ENCODE measurements at places on chromosomes 4 and X.

DNA sequence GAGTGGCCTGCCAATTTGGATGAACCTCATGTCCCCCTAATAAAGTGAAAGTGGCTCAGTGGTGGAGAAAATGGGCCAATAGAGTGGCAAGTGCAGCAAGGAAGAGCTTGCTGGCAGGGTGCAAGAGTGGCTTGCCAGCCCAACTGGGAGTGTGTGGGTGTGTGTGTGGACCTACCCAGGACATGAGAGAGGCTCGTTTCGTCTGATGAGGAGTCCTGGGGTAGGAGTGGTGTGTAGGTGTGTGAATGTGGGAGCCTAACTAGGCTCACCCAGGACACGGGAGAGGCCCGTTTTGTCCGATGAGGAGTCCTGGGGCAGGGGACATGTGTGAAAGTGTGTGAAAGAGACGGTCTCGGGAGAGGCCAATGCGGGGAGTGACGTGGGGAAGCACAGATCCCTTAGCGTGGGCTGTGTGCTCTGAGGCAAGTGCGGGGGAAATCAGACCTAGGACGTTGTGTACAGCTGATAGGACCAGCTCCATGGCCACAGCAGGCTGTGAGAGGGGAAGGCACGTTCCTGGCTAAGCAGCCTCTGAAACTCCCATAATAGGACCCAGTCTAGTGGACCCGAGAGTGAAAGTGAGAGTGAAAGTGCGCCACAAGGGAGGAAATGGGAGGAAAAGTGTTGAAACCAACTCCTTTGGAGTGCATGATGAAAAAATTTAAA is 5.3 kb downstream of the GAGE10 start:
- peak; percentile 73 for DNase-seq

DNA sequence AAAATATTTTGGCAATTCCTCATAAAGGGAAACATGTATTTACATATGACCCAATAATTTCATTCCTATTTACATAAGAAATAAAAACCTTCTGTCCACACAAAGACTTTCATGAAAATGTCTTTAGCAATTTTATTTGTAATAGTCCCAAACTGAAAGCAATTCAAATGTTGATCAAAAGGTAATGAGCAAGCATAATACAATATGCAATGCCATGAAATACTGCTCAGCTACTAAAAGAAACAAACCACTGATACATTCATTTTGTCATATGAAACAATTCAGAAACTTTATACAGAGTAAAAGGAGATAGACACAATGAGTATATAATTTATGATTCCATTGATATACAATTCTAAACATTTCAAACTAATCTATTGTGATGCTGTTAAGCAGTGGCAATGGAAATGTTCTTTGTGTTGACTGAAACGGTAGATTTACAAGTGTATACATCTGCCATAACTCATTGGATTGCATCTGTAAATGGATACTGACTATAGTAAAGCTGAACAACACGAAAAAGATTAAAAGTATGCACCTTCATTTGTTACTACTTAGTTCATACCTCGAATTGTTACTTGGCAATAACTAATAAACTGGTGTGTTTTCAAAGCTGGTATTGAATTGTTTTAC is 335.6 kb downstream of the GASK1B start:
- DNase-seq, result no peak

DNA sequence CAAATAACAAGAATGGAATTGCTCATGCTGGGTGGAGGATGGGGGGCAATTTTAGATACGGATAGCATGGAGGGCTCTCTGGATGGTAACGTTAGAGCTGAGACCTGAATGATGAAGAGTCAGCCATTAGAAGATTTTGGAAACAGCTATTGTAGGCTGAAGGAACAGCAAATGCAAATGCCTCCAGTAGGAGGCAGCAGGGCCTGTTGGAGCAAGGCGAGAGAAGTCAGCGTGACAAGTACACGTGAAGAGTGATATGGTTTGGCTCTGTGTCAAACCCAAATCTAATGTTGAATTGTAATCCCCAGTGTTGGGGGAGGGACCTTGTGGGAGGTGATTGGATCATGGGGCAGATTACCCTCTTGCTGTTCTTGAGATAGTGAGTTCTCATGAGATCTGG is 59.3 kb upstream of the SOD3 start:
- DNase-seq, result no peak

- no peak for DNase-seq
These were observed 41.1 kb upstream of the NKAP start for GRCh38 chrX:119984652-119985051.

DNA sequence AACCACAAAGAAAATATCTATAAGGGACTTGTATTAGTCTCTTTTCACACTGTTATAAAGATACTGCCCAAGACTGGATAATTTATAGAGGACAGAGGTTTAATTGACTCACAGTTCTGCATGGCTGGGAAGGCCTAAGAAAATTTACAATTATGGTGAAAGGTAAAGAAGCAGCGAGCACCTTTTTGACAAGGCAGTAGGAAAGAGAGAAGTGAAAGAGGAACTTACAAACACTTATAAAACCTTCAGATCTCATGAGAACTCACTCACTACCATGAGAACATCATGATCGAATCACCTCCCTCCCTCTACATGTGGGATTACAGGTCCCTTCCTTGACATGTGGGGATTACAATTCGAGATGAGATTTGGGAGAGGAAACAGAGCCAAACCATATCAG is 856.0 kb downstream of the TRAM1L1 start:
- no peak for DNase-seq

DNA sequence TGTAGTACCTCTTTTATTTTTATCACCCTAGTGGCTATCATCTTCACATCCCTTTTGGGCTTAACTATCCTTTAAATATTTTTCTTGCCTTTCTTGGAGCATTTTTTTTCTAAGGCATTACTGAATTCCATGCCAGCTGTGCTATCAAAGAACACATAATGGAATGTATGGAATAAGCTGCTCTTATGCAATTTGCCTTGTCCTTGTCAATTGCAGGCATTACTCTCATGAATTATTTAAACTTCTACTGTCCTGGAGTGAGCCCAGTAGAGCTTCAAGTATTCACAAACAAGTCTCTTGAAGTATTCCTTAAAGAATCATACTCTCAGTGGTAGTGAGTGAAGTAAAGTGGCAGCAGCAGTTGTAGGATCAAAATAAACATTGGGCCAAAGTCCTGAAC is 144.6 kb upstream of the IGFBP7 start:
- DNase-seq, result no peak

DNA sequence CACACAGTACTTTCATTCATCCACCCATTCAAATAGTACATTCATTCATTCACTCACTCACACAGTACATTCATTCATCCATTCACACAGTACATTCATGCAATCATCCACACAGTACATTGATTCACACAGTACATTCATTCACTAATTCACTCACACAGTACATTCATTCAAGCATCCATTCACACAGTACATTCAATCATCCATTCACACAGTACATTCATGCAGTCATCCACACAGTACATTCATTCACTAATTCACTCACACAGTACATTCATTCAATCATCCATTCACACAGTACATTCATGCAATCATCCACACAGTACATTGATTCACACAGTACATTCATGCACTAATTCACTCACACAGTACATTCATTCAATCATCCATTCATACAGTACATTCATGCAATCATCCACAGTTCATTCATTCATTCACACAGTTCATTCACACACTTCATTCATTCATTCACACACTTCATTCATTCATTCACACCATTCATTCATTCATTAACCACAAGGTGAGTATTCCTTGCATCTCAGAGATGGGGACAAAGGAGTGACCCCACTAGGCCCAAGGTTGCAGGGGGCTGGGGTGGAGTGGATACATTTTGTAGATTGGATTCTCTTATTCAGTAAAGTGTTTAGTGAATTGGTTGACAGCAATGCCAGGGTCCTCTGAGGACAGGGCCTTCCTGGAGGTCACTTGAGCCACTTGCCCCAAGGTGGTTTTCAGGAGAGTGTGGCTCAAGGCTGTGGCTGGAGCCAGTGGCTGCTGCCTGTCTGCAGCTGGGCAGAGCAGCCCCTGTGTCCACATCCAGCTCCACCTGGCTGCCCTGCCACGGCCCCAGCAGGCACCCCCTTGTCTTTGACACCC is 4.3 kb upstream of the SPON2 start:
- no peak for DNase-seq

- DNase-seq, result peak; percentile 83
These were observed 52.8 kb upstream of the POU4F2 start for GRCh38 chr4:146585761-146586333.

DNA sequence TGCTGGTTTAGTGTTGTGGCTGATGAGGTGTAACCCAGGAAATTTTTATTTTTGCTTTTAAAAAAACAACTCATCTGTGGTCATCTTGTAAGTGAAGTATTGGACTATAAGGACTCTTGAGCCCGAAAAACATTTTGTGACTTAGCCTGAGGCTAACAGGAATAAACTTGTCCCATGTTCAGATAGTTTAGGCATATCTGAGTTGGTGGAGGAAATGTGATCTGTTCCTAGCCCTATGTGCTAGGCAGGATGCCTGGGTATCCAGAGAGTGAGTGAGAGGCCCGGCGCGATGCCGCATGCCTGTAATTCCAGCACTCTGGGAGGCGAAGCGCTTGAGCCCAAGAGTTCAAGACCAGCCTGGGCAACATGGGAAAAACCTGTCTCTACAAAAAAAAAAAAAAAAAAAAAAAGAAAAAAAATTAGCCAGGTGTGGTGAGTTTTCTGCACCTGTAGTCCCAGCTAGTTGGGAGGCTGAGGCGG is 3.7 kb downstream of the SMS start:
- DNase-seq, result no peak

- DNase-seq, result no peak
These were observed 63.1 kb downstream of the SERPINA7 start for GRCh38 chrX:105975382-105975781.

- no peak for DNase-seq
These were observed 618.8 kb downstream of the GLUD2 start for GRCh38 chrX:121666171-121666570.

GRCh38 chrX:118360429-118361125 is 14.7 kb downstream of the WDR44 start:
- no peak for DNase-seq

GRCh38 chr4:126440297-126440696 is 1125.5 kb downstream of the FAT4 start:
- no peak for DNase-seq

GRCh38 chrX:20254712-20255299 is 11.9 kb downstream of the RPS6KA3 start:
- DNase-seq, result no peak

- no peak for DNase-seq
These were observed 21.9 kb downstream of the IL15 start for GRCh38 chr4:141658309-141658708.

- no peak for DNase-seq
These were observed 79.3 kb upstream of the BCOR start for GRCh38 chrX:40177117-40177430.

DNA sequence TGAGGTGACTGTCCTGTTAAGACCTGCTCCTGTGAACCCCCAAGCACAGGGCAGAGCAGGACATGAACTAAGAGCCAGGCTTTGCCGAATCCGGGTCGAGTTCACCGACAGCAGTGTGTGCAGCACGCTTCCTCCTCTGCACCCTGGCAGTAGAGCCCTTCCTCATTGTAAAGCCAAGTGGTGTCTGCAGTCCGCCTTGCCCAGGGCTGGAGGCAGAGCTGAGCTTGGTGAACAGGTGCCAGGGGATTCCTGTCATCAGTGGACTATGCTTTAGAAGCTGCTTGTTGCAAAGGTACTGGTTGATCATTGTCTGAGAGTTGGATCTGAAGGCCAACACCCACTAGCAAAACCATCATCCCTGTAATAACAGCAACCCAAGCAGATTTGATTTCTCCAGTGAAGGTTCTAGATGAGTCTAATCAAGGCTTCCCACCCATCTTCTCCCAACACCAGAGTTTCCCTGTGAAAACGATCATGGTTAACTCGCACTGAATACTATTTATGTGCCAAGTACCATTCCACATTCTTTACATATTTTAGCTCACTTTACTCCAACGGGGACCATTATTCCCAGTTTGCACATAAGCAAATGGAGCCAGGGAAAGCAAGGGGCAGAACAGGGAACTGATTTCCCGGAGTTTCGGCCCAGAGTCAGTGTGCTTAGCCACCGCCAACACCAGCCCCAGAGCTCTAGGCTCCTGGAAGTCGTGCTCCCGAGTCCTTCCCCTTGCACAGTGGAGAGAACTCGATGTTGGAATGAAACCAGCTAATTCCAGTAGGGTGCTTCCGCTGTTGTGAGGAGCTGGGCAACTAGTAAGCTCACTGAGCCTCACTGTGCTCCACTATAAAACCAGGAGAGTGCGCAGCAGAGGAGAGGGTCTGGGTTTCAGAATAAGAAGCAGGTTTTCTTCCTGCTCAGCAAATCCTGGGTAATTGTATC is 1.4 kb upstream of the SLC34A2 start:
- no peak for DNase-seq

DNA sequence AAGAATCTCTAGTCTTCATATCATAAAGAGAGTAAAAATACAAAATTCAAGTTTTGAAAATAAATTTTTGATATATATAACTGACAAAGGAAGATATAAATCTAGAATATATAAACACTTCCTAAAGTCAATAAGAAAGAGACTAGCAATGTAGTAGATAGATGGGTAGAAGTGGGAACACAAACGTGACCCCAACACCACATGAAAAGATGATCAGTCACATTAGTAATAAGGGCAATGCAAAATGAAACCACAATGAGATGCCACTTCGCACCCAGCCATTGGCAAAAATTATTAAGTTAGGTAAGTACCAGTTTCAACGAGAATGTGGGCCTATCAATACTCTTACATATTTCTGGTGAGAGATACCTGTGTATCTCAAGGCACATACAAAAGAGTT is 106.5 kb downstream of the EGF start:
- DNase-seq, result no peak

GRCh38 chr4:163191999-163192398 is 25.3 kb upstream of the NAF1 start:
- no peak for DNase-seq

GRCh38 chr4:90099812-90100211 is 27.4 kb upstream of the CCSER1 start:
- peak; percentile 56 for DNase-seq

GRCh38 chr4:59956366-59956765 is 1243.8 kb upstream of the ADGRL3 start:
- no peak for DNase-seq

DNA sequence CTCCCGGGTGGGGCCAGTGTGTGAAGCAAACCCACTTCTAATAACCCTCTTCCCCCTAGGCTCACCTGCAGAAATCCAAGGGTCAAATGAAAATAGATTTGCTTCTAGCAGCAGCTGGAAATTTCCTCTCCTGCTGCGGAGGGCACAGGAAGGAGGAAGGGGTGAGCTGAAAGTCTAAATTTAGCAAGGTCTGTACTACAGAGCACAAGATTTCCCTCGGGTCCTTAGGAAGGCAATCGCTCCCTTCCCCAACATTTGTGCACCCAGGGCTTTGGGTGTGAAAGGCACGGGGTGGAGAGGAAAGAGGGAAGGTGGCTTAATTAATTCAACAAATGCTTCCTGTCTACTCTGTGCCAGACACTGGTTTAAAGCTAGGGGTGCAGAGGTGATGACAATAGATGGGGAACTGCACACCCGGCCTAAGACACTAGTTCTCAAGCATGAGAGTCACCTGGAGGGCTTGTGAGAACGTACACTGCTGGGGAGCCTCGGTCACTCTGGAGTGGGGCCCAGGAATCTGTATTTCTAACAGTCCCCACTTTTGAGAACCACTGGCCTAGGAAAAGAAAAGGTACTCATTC is 204.4 kb downstream of the NSUN7 start:
- DNase-seq, result no peak

- DNase-seq, result no peak
These were observed 42.9 kb upstream of the SPRY1 start for GRCh38 chr4:123353656-123354055.
